Stimulated activated CD8-positive, alpha-beta memory T cell treated with anti-CD3 and anti-CD28 coated beads, Interleukin-7, amount 100 ng/mL, for 1 hour (primary cell): ENCODE measurements at places on chromosomes 5 and 9.

DNA sequence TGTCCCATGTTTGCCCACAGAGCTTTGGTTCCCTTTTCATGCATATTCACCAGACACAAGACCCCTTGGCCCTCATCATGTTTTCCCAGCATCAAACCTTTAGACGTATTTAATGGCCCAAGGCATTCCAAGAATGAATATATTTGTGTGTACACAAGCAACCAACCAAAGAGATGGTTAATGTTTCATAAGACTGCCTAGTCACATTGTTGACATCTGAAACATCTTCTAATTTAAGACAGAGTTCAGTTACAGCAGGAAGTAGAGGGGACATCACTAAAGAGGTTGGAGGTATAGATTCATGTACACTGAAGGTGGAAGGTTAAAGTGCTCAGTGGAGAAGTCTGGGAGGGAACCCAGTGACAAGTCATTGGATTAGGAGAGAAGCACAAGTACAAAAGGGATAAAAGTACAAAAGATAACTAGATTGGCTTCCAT lies 49.1 kb downstream of the SUSD1 start:
- DNase-seq: no peak

DNA sequence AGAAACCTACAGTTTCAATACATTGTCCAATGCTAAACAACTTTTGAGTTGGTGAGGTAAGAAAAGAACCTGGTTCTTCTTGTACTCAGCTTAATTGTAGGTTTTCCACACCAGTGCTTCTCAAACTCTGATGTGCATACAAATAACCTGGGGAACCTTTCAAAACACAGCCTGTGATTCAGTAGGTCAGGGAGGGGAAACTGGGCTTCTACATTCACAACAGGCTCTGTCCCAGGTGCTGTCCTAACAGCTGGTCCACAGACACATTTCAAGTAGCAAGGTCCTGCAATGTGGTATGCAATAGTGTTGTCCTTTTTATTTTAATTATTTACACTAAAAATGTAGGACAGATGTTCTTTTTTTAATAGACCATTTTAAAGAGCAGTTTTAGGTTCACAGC lies 47.4 kb upstream of the SNCAIP start:
- no peak for DNase-seq

- no peak for DNase-seq
Observed at GRCh38 chr5:103519550-103519949, 43.0 kb downstream of the NUDT12 start.

DNA sequence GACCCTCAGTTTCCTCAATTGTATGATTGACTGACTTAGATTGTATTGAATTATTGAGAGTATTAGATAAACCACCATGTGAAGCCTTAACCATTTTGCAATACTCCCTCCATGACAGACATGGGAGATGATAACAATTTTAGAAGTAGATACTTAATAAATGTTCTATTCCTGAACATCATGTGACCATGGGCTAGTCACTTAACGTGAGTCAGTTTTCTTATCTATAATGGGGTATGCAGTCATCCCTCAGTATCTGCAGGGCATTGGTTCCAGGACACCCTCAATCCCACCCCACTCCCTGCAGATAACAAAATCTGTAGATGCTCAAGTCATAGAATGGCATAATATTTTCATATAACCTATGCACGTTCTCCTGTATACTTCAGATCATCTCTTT lies 31.0 kb downstream of the SNX18 start:
- DNase-seq: no peak

GRCh38 chr5:74015716-74016115 lies 389.7 kb downstream of the ARHGEF28 start:
- DNase-seq: no peak

GRCh38 chr5:179874136-179874535 lies 15.5 kb upstream of the MRNIP start:
- no peak for DNase-seq

- no peak for DNase-seq
Observed at GRCh38 chr9:76341616-76342015, 52.6 kb downstream of the RFK start.

GRCh38 chr9:87494970-87495471 lies 2.6 kb upstream of the DAPK1 start:
- no peak for DNase-seq

DNA sequence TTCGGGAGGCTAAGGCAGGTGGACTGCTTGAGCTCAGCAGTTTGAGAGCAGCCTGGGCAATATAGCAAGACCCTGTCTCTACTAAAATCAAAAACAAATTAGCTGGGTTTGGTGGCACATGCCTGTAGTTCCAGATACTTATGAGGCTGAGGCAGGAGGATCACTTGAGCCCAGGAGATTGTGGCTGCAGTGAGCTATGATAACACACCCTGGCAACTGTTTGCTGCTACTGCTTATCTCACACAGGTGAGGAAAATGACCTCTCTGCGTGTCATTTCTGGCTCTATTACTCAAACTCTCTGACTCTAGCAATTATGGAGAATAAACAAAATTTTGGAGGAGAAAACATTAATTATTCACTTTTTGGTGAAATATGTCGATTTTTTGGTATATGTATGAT lies 45.3 kb upstream of the TMC1 start:
- DNase-seq: no peak

DNA sequence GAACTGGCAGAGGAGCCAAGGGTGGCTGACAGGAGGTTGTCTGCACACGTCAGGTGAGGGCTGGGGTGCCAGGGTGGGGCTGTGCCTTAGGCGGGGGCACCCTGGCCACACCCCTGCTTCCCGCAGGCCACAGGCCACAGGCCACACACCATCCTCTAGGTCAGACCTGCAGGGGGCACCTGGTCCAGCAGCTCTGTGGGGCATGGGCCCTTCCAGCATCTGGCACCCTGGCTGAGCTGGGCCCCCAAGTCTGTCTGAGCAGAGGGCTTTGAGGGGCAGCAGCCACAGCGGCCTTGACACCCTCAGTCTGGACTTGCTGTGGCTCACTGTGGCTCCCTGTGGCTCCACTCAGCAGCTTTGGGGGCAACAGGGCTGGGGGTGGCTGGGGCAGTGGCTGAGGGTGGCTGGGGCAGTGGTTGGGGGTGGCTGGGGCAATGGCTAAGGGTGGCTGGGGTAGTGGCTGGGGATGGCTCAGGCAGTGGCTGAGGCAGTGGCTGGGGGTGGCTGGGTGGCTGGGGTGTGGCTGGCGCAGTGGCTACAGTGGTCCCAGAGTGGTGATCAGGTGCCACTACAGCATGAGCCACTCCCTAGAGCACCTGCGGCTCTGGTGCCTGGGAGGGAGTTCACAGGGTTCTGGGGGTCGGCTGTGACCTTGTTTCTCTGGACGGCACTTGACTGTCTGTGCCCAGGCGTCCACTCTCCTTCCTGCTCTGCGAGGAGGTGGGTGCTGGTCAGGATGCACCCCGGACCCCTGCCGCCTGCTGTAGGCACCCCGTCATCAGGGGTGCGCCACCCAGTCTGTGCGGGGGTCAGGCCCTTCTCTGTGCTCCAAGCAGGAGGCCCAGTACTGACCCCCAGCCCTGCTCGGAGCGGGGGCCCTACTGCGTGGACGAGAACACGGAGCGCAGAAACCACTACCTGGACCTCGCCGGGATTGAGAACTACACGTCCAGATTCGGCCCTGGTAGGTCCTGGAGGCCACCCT lies 27.1 kb downstream of the NKD2 start:
- no peak for DNase-seq

DNA sequence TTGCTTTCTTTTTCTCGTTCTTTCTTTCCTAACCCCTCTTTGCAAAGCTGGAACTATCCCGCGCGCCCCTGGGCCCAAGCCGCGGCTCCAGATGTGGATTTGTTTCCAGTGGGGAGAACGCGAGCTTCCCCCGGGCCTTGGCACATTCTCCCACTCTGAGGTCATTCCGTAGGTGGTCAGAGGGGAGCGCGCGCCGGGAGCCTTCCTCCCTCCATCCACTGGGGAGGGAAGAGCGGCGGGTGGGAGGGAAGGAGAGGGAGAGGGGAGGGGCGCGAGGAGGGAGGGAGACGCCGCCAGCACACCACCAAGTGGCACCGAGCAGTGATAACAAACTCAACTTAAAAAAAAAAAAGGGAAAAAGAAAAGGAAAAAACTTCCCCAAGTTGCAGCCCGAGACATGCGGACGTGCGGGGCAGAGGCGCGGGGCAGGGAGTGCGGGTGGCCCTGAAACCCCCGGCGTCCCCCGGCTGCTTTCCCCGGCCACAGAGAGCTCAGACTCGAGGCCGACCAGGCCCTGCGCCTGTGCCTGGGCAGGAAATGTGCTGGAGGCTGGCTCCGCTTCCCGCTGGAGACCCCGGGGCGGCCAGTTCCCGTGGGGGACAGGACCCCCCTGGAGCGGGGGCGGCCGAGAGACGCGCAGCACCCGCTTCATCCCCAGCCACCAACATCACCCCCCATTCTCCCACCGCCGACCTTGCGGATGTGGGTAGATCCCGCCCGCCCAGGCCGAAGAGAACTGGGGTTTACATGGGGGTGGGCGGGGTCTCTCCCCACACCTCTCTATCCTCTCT lies 3.1 kb downstream of the IER5L start:
- DNase-seq: no peak

DNA sequence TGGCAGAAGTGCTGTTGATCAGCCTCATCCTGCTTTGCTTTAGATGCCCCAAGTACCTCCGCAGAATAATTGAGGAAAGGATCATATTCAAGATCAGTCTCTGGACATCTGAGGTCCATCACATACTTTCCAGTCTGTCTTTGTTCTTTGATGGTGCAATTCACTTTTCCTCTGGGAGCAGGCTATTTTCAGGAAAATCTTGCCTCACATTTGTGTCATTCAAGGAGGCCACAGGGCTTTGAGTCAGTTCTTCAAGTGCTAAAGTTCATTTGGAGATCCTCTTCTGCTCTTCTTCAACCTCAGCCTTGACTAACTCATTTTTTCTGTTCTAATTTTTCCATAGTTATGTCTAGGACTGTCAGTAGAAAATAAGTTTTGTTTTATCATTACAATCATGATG lies 18.6 kb downstream of the EQTN start:
- DNase-seq: no peak

DNA sequence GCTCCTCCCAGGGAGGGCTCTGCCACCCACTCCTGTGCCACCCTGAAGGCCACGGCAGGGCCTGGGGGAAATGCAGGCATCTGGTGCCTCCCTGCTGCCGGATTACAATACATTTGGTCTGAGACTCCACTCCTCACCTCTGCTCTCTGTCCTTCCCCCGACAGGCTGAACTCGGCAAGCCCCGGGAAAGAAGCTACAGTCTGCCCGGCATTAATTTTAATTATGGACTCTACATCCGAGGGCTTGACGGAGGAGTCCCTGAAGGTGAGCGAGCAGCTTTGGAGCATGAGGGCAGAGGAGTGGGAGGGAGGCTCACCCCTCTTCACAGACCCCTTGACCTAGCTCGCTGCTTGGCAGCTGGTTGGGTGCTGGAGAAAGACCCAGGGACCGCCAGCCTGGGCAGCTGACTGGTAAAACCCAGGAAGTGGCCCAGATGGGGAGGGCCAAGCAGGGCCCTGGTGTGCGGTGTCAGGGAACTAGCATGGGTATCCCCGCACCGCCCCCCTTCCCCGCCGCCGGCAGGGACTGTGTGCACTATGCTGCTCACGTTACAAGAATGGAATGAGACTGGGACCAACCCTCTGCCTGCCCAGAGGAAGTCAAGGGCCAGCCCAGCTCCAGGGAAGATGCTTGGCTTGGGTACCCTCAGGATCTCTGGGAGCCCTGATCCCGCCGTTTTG lies 83.7 kb upstream of the BARHL1 start:
- DNase-seq: no peak

- no peak for DNase-seq
Observed at GRCh38 chr5:57891443-57891842, 408.8 kb upstream of the ACTBL2 start.

DNA sequence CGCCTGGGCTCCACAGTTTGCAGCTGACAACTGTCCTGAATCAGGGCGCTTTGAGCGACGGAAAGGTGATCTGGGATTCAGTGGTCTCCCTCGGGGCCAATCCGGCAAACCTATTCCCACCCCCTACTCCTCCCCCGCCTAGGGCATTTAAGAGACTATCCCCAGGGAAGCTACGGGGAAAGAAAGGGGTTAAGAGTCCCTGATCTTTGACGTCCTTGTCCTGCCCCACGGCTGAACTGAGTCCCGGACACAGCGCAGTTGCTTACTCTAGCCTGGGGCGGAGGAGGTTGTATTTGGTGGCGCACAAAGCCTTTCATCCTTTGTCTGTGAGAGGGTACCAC lies 3.4 kb downstream of the RORB start:
- DNase-seq: no peak
